Renal cortical epithelial cell (primary cell): ENCODE measurements at places on chromosomes 2 and 18.
A peak's percentile ranks its signal among the peaks of the same experiment; 100 is the strongest.

- peak; percentile 38 for DNase-seq
These were observed 22.5 kb upstream of the RAB27B start for GRCh38 chr18:54805571-54806334.

GRCh38 chr18:48073211-48073930 is 142.9 kb upstream of the SMAD2 start:
- DNase-seq, result no peak

DNA sequence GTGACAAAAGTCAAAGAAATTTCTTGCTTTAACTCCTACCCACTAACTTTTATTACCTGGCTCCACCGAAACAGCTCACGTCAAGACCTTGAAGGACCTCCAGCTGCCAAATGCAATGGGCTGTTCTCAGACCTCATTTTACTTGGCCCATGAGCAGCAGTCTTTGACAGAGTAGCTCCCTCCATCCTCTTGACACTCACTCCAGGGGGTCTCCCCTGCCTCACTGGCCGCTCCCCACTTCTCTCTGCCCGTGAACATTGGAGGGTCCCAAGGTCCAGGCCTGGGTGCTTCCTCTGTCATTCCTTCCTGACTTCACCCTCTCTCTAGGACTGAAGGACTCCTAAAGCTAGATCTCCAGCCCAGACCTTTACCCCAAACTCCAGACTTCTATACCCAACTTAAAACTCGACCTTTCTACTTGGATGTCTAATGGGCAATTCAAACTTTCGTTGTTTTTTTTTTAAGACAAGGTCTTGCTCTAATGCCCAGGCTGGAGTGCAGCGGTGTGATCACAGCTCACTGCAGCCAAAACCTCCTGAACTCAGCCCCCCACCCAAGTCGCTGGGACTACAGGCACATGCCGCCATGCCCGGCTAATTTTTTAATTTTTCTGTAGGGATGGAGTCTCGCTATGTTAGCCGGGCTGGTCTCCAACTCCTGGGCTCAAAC is 92.9 kb upstream of the ST3GAL5 start:
- DNase-seq, result no peak

GRCh38 chr2:96816836-96817702 is 1.0 kb downstream of the CNNM3 start:
- DNase-seq, result no peak

GRCh38 chr18:75293591-75293990 is 83.0 kb downstream of the TSHZ1 start:
- no peak for DNase-seq

GRCh38 chr2:124778076-124778475 is 753.0 kb downstream of the CNTNAP5 start:
- peak; percentile 2 for DNase-seq

- DNase-seq, result peak; percentile 33
These were observed 9.8 kb downstream of the MYOM1 start for GRCh38 chr18:3209859-3210569.

DNA sequence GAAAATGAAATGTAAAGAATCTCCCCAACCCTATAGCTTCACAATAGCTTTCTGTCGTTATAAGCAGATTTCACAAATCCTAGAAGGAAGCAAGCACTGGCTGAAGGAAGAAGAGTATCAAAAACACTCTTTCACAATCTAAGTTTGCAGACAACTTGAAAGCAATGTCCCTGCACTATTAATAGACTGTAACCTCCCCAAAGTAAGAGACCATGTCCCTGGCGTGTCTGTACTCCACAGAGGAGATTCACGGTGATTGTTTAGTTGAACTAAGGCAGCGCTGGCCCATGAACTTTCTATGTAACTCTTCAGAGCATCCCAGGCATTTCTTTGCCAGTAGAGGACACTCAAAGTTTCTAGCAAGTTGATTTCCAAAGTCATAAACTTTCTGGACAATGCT is 128.0 kb upstream of the HNRNPA3 start:
- no peak for DNase-seq

- DNase-seq, result peak; percentile 33
These were observed 35.7 kb upstream of the RAB1A start for GRCh38 chr2:65165558-65165957.

DNA sequence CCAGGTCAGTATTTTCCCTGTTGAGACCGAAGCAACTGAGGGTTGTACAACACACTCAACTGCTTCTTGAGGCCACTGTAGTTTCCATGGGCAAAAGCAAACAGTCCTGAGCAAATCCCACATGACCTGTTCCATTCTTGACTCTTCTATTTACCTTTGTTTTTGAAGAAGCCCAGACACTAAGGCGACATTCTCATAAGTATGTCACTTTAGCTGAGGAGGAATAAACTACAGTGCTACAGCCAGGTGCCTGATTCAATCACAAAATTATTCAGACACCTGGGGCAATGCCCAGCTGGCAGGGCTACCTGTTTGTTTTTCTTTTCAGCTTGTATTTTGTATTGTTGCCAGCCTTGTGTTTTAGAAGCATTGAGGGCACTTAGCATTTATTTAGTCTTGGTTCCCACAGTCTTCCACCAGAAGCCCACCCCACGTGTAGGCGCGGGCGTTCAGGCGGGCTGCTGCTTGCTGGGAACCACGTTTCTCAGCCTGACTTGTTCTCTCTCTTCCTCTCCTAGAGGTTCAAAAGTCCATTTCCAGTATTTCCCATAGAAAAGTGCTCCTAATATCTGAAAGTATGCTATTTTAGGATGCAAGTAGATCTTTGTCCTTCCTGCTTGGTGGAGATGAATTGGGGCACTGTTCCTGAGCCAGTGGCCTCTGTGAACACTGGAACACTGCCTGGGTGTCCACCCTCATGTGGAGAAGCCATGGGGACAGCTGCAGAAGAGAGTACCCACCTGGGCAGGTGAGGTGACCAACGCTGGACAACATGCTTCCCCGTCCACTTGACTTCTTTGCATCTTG is 99.0 kb upstream of the COPS8 start:
- DNase-seq, result no peak

GRCh38 chr2:46184794-46185583 is 112.2 kb upstream of the EPAS1 start:
- no peak for DNase-seq

DNA sequence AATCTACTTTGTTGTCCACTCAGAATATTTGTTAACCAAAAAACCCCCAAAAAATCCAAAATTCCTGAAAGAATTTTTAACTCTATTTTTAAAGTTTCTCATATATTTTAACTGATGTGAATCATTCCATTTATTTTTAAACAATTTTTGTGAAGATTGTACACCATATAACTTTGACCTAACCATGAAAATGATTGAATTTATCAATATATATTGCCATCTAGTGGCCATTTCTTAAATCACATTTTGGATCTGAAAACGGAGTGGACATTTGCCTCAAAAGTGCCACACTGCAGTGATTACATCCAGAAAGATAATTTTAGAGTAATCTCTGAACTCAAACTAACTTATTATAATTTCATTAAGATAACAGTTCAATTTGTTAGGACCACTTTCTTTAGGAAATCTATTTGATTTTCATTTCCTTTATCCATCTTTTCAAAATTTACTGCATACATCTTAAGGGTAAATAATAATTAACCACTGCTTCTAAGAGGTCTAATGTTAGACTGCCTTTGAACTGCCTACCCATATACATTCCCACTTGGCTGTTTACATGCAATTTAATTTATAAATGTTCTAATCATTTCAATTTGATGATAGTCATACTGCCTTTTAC is 71.1 kb downstream of the DSC3 start:
- peak; percentile 40 for DNase-seq

- DNase-seq, result no peak
These were observed 306.5 kb downstream of the PIEZO2 start for GRCh38 chr18:10842861-10843260.

- DNase-seq, result no peak
These were observed 387.8 kb downstream of the CDH7 start for GRCh38 chr18:66138642-66139041.

DNA sequence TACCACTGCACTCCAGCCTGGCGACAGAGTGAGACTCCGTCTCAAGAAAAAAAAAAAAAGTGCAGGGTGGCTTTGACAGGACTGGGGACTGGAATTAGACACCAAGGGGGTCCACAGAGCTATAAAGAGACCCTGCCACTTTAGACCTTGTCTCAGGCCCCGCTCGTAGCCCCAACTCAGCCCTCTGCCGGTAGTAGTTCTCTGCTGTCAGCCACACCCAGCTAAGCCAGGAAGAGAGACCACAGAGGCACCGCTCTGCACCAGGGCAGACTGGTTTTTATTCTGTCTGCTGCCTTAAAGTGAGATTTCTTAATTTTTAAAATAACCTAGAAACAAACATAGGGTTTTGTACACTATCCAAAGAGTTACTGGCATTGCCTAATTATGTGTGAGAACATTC is 66.0 kb downstream of the STEAP3 start:
- peak; percentile 27 for DNase-seq

- DNase-seq, result peak; percentile 61
These were observed 86.7 kb upstream of the CTAGE1 start for GRCh38 chr18:22504251-22505030.

GRCh38 chr2:150211164-150211631 is 276.3 kb downstream of the RND3 start:
- no peak for DNase-seq

GRCh38 chr2:105578166-105578565 is 166.5 kb upstream of the NCK2 start:
- no peak for DNase-seq

DNA sequence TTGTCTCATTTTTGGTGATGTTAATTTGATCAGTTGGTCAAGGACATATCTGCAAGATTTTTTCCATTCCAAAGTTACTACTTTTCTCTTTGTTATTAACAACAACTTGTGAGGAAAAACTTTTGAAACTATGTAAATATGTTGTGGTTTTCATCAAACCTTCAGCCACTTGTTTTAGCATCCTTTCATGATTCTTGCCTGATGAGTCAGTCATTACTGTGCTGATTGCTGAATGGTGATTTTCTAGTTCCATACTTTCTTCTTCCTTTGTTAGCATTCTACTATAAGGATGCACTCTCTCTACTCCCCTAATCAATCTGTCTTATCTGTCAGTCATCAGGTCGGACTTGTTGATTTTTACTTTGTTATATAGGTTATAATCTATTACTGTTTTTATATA is 10.9 kb downstream of the TMEM87B start:
- peak; percentile 77 for DNase-seq

GRCh38 chr2:171965661-171966060 is 34.1 kb upstream of the METAP1D start:
- DNase-seq, result no peak

DNA sequence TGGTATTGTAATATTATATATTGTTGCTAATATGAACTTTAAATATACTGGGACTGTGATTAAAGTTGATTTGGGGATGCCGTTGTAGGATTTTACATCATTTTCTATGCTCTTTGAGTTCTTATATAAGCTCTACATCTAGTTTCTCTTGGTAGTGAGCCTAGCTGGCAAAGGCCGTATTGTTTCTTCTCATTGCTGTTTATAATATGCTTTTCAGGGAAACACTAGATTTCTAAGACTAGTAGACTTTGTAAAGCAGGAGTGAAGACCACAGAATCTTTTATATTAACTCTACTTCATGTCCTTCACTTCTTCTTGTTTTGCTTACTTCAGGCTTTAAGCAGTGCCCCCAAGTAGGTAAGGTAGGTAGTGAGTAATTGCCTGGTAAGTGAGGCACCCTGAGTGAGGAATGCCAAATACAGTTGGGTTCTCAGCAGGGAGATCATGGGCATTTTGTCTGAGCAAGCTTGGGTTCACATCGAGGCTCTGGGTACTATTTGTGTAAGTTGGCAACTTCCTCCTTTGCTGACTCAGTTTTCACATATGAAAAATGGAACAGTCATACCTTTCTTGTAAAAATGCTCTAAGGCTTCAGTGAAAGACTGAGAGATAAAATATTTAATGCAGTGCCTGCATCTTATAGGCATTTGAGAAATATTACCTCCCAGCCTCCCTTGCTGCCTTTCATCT is 96.4 kb downstream of the RNF144A start:
- no peak for DNase-seq

- DNase-seq, result peak; percentile 67
These were observed 104.8 kb upstream of the FN1 start for GRCh38 chr2:215540658-215541057.
